HL-60 (cell line): ENCODE measurements at places on chromosomes 5 and 9.

- no peak for DNase-seq
Measured at GRCh38 chr5:119358530-119358900, 2.7 kb downstream of the TNFAIP8 start.

DNA sequence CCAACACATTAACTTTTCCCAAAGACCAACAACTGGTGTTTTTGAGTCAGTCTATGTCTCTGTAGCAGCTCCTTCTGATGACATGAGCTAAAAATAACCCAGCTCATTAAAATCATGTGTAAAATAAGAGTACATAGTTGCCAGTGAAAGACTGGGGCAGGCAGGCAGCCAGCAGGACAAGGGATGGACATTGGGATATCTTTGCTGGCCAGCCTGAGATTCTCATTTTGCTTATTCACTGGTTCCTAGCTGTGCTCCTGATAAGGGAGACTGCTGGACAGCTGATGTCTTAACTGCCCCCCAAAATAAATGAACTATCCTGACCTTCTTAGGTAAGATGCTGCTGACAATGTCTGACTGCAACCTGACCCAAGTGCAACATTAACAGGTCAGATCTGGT, 33.9 kb downstream of the EPB41L4B start:
- DNase-seq: no peak

DNA sequence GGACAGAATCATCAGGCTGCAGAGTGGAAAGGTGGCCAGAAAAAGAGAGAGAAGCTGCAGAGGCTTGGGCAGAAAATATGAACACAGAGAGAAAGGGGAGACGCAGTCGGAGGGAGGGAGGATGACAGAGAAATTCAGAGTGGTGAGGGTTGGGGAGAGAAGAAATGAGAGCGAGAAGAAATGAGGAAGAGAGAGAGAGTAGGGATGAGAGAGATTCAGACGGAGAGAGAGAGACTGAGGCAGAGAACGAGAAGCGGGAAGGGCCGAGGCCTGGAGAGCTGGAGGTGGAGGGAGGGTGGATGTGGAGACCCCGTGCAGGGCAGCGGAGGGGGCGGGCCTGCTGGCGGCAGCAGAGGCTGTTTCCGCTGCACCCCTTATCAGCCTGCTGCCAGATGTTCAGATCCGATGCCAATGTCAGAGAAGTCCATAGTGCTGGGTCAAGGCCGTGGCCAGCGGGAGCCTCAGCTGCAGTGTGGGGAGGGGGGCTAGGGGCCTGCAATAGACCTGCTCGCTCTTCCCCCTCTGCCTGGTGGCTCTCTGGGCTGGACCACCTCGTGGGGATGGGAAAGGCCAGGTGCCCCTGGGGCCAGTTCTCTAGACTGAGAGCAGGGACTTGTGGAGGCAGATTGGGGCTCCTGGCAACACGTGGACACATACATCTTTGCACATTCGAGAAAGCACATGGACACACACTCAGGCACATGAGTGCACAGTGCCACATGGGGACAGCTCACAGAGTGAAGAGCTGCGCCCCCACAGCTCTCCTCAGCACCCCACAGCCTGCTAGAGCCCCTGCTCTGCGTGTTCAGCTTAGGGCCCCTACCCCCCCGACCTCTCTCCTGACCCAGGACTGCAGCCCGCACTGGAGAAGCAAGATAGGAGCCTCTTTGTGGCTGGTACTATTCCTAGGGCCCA, 4.9 kb upstream of the NR5A1 start:
- DNase-seq: no peak

DNA sequence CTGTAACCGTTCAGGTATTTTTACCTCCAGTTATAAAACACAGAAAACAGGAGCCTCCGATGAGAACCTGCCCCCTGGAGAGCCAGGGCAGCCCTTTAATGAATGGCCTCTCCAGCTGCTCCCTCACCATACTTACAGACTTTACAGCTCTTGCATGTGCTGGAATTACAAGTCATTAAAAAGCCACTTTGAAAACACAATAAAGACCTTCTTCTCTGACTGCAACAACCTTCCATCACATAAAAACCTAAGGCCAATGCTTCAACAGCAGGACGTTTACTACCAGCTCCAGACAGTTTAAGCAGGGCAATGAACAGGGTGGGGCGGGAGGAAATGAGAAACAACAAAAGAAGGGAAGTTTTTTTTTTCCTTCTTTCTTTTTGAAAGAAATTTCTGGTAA, 213.8 kb downstream of the MLLT3 start:
- no peak for DNase-seq

DNA sequence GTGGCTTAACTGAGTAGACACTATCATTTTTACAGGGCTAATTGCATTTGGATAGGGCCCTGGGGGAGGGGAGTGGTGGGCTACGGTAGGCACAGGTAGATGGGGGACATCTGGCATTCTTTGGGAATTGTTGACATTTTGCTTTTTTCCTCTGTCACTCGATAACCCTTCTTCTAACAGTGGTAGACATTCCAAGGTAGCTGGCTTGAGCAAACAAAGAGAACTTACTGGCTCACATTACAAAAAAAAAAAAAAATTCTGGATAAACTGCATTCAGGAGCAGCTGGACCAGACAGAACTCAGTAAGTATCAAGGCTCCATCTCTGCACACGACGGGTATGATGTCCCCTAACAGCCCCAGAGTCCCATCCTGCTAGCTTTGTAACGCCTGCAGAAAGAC, 585.2 kb downstream of the ZNF608 start:
- no peak for DNase-seq

DNA sequence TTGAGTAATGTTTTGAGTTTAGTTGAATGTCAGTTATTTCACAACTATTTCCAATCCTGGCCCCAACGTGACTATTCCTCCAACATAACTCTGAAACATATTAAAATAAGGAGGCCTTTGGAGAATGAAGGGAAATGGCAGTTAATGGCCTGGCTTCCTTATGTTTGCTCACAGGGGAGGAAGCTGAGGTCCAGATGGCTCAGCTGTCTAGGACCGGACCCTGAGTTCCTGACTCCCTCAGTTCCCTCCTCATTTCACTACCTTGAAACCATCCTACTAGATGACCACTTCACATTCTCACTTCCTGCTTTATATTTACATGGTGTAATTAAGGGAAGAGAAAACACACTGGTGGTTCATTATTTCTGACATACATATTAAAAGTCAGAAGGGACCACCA, 6.6 kb downstream of the OTULINL start:
- DNase-seq: peak; percentile 62

DNA sequence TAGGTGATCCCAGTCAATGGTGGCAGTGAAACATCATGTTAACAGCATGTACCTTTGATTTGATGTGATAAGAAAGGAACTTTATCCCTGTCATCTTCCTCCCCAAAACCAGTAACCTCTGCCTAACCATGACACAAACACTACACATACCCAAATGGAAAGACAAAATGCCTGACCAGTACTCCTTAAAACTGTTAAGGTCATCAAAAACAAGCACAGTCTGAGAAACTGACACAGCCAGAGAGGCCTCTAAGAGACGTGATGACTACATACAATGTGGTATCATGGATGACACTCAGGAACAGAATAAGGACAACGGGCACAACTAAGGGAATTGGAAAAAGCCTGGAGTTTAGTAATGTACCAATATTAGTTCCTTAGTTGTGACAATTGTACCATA, 3.9 kb upstream of the IL5 start:
- DNase-seq: no peak

GRCh38 chr5:76441890-76442673, 39.0 kb downstream of the IQGAP2 start:
- no peak for DNase-seq

DNA sequence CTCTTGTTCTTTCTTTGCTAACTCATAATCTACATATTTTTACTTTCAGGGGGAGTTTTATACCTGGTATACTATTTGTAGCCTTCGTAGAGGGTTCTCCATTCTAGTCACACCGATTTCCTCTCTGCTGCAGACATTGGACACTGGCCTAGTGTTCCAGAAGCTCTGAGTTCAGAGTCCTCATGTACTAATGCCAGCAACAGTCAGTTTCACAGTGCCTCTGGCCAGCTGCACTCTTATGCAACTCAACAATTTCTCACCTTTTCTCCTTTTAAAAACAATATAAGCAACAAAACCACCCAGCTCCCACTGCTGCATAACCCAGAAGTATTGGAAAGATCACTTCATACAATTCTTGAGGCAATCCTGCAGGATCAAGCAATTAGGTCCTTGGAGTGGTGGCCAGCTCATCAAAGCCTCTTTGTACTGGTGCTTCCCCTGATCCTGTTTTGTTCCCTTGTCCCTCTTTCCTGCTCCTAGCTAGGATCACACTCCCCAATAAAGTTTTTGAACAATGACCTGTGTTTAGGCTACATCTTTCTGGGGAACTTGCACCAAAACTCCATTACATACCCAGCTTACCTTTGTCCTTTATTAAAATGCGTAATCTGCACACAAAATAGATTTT, 98.1 kb upstream of the TUT7 start:
- no peak for DNase-seq

DNA sequence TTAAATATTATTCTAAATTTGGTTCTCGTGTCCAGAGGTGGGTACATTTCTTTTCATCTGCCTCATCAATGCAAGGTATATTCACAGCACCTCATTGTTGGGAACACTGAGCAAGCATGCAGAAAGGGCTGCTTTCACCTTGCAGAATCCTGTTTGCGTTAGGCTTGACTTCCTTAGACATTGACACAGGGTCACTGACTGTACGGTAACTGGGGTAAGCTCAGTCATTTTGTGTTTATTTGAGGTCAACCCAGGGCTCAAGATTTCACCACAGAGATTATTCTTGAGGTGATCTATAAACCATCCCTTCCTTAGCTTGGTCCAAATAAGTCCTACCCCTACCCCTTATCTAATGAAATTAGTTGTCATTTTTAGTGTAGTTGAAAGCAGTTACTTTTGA, 1.7 kb upstream of the PTPDC1 start:
- no peak for DNase-seq

DNA sequence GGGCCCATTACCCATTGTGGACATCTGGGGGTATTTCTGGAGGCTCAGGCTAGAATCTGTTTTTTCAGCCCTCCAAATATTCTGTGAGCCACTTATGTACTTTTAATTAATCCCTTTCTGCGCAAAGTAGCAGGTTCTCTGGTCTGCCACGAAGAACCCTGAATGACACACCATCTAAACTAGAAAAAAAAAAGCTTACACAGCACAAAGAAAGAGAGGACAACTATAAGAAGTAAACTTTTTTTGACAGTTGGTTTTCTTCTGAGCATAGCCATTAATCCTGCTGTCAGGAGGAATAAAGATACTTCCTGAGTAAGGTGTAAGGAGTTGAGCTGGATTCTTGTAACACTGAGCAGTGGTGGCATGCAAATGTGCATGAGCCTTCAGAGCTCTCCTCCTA, 327.5 kb downstream of the TMEM232 start:
- no peak for DNase-seq

DNA sequence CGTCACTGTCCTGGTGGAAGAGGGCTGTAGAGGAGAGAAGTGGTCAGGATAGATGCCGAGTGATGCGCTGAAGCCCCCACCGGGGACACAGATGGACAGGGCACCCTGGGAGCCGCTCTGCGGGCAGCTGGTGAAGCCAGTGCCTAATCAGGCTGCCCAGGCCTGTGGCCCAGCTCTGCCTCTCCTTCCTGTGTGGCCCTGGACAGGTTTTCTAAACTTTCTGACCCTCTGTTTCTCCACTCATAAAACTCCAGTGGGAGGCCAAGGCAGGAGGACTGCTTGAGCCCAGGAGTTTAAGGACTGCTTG, 86.1 kb downstream of the C5orf15 start:
- DNase-seq: no peak

DNA sequence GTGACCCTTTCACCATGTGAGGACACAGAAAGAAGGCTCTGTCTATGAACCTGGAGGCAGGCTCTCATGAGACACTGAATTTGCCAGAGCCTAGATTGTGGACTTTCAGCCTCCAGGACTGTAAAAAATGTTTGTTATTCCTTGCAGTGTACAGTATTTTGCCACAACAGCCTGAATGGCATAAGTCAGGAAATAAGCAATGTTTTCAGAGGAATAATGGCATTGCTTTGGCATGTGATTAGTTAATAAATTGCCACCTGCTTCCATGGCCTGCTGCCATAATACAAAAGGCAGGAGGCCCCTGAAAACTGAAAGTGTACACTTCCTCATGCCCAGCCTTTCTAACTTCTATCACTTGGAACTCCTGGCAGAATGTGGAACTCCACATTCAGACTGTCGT, 408.1 kb downstream of the GADD45G start:
- no peak for DNase-seq

- DNase-seq: peak; percentile 58
Measured at GRCh38 chr9:89597711-89598362, 7.0 kb upstream of the GADD45G start.

DNA sequence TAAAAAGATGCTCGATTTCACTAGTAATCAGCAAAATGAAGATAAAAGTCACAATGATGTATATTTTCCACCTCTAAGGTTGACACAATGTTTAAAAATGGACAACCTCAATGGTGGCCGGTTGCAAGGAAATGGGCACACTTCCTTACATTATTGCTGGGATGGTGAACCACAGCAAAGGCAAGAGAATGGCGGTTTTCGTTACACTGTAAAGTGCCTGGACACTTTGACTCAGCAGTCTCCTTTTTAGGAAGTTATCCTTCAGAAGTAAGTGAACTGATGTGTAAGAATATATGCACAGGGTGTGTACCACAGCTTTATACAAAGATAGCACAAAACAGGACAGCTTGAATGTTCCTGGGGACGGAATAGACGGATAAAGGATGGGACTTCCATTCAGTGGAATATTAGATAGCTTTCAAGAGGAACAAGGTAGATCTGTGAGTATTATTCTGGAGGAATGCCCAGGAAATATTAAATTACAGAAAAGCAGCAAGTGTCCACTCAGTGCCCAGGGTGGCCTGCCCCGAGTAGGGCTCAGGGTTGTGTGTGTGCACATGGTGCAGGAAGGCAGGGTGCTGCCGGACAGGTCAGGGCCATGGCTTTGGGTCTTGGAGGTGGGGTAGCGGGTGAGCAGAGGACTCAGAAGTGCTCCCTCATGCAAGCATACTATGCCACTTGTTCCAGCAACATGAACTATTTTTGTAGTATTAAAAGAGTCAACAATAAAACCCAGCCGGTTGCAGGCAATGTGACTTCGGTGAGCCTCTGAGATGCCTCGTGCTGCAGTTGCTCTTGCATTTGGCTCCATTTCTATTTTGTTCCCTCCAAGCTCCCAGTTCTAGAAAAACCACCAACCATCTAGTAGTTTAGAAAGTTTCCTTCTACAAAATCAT, 24.5 kb downstream of the GADD45G start:
- no peak for DNase-seq

- DNase-seq: peak; percentile 11
Measured at GRCh38 chr5:72314571-72315172, 5.4 kb downstream of the MRPS27 start.

DNA sequence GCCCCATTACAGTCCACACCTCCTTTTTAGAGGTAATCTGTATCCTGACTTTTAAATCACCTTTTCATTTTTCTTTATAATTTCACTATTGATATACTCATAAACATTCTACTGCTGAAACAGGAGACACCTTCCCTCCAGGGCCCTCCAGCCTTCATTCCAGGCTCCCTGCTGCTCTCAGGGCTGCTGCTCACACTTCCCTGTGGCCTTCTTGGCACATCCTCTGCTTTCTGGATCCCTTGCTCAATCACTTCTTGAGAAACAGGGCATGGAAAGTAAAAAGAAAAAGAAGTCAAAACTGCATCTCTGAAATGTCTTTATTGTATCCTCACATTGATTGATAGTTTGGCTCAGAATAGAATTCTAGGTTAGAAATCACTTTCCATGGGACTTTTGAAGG, 19.3 kb upstream of the WNT8A start:
- no peak for DNase-seq

GRCh38 chr9:101254733-101255433, 129.9 kb downstream of the BAAT start:
- no peak for DNase-seq
